ENCODE measurements at places on chromosomes 11 and 22.

GRCh38 chr11:73219396-73220285, 1.6 kb downstream of the P2RY2 start:
- DNase-seq: peak; percentile 43

- no peak for DNase-seq
Observed at GRCh38 chr11:59660621-59661020, 8.2 kb downstream of the PATL1 start.

GRCh38 chr11:130052567-130052966, 17.1 kb upstream of the APLP2 start:
- DNase-seq: no peak

DNA sequence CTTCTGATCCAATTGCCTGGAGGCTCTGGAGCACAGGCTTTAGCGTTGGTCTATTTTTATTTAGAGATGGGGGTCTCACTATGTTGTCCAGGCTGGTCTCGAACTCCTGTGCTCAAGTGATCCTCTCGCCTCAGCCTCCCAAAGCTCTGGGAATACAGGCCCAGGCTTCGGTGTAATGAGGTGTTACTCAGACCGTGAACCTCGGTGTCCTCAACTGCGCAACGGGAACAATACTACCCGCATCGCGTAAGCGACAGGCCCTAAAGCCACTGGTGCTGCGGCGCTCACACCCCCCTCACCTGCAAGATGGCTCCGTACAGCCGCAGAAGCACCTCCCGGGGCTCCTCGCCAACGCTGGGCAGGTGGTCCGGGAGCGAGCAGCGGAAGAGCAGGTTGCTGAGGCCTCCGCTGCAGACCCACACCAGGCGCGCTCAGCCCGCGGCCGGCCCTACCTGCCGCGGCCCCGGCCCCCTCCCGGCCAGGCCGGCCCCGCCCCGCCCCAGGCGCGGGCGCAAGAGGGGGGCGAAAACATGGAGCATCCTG, 628 bp downstream of the CHKB start:
- DNase-seq: no peak

GRCh38 chr11:113773092-113773415, 438 bp downstream of the ZW10 start:
- DNase-seq: no peak

GRCh38 chr22:23268877-23269276, 88.6 kb downstream of the BCR start:
- no peak for DNase-seq

- DNase-seq: no peak
Observed at GRCh38 chr22:45077286-45077685, 67.5 kb upstream of the PHF21B start.

DNA sequence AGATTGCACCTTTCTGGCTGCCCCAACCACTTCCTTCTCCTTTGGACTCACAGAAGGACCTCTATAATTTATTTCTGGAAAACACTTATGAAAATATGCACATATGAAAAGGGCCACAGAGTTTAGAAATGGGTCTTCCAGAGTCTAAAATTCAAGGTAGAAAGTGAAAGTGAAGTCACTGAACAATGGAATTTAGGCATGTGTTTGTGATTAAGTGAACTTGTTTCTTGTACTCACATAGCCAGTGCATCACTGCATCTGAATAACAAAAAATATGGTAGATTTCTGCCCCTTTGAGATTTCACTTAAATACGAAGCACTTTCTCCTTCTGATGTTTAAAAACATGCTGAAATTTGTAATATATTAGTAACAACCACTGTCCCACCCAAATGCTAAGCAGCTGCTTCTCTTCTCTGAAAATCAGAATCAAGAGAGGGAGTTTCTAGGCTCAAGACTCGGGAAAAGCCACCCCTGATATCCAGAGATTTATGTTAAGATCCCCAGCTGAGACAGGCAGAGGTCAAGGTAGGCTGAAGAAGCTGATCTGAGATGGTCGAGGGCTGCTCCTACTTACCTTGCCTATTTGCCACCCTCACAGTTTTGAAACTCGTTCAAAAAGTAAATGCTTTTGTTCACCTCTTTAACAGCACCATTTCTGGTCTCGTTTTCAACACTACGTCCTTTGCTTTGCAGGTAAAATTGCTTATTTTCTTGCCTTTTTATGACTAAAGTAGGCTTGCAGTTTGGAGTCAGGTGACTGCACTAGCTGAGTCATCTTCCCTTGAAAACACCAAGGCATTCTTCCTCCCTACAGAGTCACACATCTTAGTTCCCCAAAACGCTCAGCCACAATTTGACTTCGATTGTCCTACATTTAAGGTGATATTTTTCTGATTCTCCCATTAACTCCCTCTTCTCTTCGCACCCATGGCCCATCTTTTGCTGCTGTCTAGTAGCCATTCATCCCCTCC, at the start of gene XKR3:
XKR3 (minus strand) TSS at position 696 of the 972 bp plus-strand sequence. CDS start 17,338 bp downstream, outside the sequence.
- DNase-seq: peak; percentile 47

DNA sequence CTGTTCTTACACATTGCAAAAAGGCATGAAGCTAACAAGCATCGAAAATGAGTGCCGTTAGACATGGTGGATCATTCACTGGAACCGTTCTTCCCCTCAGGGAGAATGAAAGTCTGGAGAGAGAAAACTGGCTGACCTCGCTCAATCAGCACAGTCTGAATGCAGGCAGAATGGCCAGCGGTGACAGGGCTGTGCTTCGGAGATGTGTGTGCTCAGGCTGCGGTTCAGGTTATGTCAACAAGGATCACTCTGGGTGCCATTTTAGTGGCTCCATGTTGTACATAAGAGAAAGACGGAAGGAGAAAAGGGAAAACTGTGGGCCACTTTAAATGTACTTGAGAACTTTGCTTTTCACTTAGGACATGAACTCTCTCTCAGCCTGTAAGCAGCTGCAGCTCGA, 749.8 kb upstream of the ARHGAP42 start:
- DNase-seq: no peak

GRCh38 chr22:32692371-32692770, 109.1 kb upstream of the TIMP3 start:
- DNase-seq: no peak

- DNase-seq: no peak
Observed at GRCh38 chr11:40287916-40288803, 1171.3 kb downstream of the LRRC4C start.

GRCh38 chr11:74011360-74012073, 2.6 kb upstream of the UCP3 start:
- DNase-seq: no peak

DNA sequence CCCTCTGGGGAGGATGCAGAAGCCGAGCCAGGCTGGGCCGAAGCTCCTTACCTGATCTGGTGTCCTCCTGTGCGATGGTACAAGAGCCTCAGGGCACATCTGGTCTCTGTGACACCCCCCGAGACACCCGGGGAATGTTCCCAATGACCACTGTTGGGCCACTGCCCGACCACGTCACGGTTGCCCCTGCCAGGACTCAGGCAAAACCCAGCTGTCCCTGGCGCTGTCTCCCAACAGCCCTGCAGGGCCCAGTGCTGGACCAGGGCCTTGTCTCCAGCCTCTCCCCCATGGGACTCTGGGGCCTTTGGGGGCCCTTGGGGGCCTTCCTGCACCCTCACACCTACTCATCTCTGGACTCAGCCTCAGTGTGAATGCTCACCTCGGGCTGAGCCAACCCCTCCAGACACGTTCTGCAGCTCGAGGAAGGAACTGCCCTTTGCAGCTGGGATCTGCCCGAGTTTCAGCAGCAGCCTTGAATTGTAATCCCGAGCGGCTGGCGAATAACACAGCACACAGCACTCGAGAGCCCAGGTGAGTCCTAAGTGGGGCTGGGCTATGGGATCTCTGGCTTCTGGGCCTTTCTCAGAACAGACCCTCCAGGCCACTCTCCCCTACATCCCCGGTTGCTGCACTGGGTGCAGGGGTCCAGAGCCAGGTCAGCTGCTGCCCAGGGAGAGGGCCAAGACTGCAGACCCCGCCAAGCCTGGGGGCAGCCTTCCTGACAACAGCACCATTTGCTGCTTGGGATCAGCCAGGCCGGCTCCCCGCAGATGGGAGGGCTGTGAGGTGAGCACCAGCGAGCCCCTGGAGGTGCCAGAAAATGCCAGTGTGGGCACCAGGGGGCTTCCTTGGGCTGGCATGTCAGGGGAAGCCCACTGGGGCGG, 39.8 kb downstream of the RTN4R start:
- no peak for DNase-seq

GRCh38 chr22:18093661-18094060, 15.9 kb downstream of the PEX26 start:
- DNase-seq: no peak

DNA sequence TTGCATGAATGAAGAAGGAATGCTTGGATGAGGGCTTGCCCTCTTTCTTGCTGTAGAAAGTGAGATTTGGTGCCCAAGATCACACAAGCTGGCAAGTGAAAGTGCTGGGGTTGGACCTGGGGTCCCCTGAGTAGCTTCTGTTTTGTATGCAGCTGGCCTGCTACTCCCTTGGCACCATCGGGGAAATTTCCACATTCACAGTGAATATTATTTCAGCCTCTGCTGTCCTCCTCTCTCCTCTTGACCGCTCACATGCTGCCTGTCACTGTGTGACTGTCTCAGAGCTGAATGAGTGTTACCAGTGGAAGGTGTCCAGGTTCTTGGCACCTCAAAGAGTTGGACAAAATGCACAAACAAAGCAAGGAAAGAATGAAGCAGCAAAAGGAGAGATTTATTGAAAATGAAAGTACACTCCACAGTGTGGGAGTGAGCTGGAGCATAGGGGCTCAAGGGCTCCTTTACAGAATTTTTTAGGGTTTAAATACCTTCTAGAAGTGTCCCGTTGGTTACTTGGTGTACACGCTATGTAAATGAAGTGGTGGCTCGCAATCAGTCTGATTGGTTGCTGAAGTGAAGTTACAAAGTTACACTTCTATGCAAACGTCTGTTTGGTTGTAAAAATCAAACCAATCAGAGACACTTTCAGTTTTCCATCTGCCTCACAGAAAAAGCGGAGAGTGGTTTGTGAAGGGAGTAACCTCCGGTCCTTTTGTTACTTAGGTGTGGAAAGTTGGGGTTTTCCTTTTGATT, 87.4 kb downstream of the DEPDC5 start:
- DNase-seq: no peak

DNA sequence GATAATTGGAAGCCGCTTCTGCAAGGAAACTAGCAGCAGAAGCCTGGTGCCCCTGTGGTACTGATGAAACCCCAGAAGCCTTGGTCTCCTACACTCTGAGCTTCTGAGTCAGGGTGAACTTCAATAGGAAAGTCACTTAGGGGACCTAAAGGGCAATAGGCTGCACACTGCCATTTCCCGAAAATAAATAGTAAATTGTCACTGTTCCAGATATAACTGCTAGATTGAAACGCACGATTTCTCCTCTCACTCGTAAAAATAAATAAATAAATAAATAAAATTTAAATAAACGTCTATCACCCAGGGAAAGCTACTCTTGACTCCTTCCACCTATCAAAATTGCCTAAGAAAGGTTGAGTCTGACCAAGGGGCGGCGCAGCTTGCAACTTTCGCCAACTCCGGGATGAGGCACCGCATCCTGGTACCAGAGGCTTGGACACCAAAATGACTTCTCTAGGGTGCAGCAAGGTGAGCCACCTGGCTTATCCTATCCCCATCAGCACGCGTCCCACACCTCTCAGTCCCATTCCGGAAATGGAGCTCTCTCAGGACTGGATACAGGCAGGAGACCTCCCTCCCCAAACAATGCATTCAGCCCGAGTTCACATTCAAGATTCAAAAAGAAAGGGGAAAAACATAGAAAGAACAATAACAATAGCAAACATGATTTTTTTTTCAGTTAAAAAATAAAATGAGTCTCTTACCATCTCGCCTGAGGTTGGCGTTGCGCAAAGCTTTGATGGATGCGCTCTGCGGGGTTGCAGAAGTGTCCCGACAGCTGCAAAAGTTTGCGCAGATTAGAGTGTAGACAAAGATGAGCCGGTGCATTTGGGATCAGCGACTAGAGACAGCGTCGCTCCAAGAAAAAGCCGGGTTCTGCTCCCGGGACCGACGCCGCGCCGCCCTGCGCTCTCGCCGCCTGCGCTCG, 583 bp downstream of the PDGFD start:
- DNase-seq: peak; percentile 82

DNA sequence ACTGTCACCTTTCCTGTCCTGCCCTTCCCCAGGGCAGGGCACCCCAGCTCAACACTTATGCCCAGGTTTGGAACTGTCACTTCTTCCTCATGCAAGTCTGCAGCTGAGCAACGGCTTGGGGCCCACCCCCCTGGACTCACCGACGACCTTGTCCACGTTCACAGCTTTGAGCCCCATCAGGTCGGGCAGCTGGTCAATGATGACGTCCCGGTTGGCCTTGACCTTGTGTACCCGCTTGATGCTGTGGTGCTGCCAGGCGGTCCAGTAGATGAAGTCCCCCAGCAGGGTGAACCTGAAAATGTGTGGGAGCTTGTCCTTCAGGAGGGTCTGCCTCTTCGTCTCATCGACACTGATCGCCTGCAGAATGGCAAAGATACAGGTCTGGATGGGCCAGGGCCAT, 135.0 kb downstream of the CRYBB2 start:
- DNase-seq: no peak

- DNase-seq: peak; percentile 80
Observed at GRCh38 chr11:57567515-57568329, at the start of gene UBE2L6. Gene UBE2L6, minus strand, starts transcription at chr11:57567672. Its CDS starts 61 bp downstream, at chr11:57567611.

DNA sequence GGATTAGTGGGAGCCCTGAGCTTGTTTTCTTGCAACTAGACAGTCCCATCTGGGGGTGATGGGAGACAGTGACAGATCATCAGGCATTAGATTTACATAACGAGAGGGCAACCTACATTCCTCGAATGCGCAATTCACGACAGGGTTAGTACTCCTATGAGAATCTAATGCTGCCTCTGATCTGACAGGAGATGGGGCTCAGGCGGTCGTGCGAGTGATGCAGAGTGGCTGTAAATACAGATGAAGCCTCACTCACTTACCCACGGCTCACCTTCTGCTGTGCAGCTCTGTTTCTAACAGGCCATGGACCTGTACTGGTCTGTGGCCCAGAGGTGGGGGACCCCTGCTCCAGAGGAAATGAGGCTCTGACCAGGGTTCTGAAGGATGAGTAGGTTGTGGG, 125.5 kb downstream of the FBXO7 start:
- DNase-seq: peak; percentile 58

GRCh38 chr11:69493931-69494821, 12.7 kb downstream of the LINC01488 start:
- DNase-seq: no peak

GRCh38 chr22:48841881-48842582, 985.6 kb downstream of the BRD1 start:
- DNase-seq: no peak

DNA sequence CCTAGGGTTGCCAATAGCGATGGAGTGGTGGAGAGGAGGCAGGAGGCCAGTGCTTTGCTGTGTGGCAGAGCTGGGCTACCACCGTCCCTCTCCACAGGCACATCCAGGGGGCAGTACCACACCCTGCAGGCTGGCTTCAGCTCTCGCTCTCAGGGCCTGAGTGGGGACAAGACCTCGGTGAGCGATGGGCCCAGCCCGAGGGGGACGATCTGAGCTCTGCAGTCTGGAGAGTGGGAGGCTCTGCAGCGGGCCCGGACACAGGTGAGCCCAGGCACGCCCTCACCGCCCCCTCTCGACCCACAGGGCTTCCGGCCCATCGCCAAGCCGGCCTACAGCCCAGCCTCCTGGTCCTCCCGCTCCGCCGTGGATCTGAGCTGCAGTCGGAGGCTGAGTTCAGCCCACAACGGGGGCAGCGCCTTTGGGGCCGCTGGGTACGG, 2.5 kb downstream of the PKP3 start:
- no peak for DNase-seq
